ENCODE measurements at places on chromosomes 11 and 22.

- DNase-seq: no peak
- no peak overlapping the region for H3K27ac ChIP-seq
- H3K4me3 ChIP-seq: no peak overlapping the region
- H3K27me3 ChIP-seq: no peaks in the 10 kb centered on the region
Observed at GRCh38 chr22:35661464-35661863, 13.2 kb downstream of the APOL6 start.

DNA sequence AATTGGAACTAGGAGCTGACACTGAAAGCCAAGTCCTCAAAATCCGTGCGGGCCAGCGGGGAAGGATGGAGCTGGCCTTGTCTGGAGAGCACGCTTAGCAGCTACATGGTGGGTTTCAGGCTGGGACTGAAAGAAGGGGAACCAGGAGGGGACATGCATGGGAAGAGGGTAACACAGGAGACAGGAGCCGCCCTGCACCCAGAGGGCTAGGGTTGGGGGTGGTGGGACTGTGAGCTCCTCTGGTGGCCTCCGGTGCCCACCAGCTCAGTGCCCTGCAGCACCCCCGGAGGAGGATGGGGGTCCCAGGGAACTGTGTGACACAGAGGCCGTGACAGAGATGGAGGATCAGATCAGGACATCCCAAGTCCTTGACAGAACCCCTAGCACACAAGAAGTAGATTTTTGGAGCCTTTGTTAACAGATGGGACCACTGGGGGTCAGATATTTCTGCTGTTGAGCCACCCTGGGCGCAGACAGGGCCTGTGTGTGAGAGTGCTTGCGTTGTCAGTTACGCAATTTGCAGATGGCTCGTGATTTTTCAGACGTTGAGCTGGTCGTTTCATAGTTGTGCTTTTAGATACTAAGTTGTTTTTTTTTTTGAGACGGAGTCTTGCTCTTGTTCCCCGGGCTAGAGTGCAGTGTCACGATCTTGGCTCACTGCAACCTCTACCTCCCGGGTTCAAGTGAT is 21.3 kb upstream of the GRAMD4 start:
- H3K27me3 ChIP-seq: no peaks in the 10 kb centered on the region
- no peaks in the 10 kb centered on the region for H3K4me1 ChIP-seq
- H3K36me3 ChIP-seq: no peaks in the 10 kb centered on the region
- DNase-seq: no peak
- H3K4me3 ChIP-seq: no peak overlapping the region

GRCh38 chr11:3106736-3107524 is 49.7 kb upstream of the CARS1 start:
- H3K4me1 ChIP-seq: no peaks in the 10 kb centered on the region
- no peaks in the 10 kb centered on the region for H3K27me3 ChIP-seq
- H3K36me3 ChIP-seq: peaks cover 2% of the 10 kb centered on the region
- no peak overlapping the region for H3K27ac ChIP-seq
- no peak for DNase-seq

GRCh38 chr22:41550952-41551491 is 6.8 kb upstream of the POLR3H start:
- no peak overlapping the region for H3K27ac ChIP-seq
- no peaks in the 10 kb centered on the region for H3K27me3 ChIP-seq
- H3K36me3 ChIP-seq: no peaks in the 10 kb centered on the region
- DNase-seq: no peak
- H3K4me3 ChIP-seq: no peak overlapping the region
- H3K4me1 ChIP-seq: peaks cover 2% of the 10 kb centered on the region

DNA sequence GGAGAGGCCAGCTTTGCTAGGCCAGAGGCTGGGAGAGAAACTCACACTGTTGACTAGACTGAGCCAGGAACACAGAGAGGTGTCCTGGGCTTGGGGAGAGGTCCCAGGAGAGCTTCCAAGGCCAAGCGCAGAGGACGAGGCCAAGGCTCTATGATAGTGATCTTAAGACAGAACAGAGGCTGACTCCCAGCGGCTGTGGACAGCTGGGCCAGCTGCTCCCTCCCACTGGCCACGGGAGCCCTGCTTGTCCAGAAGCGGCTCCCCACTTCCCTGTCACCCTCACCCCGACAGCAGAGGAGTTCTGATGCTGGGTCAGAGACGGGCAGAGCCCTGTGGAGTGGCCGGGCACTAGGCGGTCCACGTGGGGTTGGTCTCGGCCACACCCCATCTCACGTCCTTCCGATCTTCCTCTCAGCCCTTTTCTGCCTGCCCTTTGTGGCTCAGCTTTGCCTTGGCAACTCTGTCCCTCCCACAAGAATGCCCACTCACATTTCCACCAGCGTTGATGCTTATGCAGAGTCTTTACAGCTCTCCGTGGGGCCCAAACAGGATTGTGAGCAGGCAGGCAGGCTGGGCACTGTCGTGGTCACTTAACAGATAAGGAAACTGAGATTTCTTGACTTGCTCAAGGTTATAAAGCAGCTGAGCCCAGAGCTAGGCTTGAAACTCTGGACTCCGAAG is 68.2 kb downstream of the FBXO7 start:
- H3K27me3 ChIP-seq: peaks cover 2% of the 10 kb centered on the region
- H3K27ac ChIP-seq: no peak overlapping the region
- no peaks in the 10 kb centered on the region for H3K4me1 ChIP-seq

- H3K27me3 ChIP-seq: no peaks in the 10 kb centered on the region
- H3K4me1 ChIP-seq: peaks cover 2% of the 10 kb centered on the region
- H3K4me3 ChIP-seq: no peak overlapping the region
- no peak overlapping the region for H3K27ac ChIP-seq
- peaks cover 76% of the 10 kb centered on the region for H3K36me3 ChIP-seq
Observed at GRCh38 chr22:35804421-35804820, 86.7 kb downstream of the APOL5 start.

DNA sequence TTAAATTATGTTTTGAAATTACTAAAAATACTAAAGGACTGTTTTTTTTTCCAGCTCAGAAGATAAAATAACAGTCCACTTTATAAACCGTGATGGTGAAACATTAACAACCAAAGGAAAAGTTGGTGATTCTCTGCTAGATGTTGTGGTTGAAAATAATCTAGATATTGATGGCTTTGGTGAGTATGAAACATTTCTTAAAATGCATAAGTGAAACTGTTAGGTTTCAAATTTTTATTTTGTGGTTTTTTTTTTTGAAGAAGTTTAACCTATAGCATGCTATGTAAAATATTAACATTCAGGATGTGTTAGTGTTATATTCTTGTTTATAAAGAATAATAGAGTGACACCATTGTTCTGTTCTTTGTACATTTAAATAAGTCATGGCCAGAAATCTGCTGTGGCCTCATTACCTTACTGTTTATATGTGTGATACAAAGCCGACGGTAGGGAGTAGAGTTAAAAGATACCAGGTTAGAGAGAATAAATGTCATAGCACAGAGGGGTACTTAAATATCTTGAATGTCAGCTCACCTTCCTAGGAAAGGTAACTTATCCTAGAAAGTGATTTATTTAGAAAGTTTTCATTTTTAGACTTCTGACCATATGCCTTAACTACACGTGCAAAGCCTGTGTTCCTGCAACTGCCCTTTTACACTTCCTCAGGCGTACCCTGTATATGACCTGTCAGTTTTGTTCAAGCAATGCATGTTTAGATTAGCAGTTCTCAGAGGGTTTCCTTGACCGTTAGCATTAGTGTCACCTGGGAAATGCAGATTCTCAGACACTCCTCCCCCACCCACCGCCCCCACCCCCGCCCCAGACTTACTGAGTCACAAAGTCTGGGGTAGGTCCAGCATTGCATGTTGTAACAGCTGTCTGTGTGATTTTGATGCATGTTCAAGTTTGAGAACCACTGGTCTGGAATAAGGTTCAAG is 6.3 kb downstream of the FDX1 start:
- H3K4me3 ChIP-seq: no peak overlapping the region
- H3K36me3 ChIP-seq: peaks cover 41% of the 10 kb centered on the region
- H3K27me3 ChIP-seq: no peaks in the 10 kb centered on the region

- peak overlapping the region; percentile 79 for H3K4me3 ChIP-seq
- peaks cover 16% of the 10 kb centered on the region for H3K36me3 ChIP-seq
- peaks cover 27% of the 10 kb centered on the region for H3K4me1 ChIP-seq
Observed at GRCh38 chr11:12674936-12675696, 895 bp downstream of the TEAD1 start.

DNA sequence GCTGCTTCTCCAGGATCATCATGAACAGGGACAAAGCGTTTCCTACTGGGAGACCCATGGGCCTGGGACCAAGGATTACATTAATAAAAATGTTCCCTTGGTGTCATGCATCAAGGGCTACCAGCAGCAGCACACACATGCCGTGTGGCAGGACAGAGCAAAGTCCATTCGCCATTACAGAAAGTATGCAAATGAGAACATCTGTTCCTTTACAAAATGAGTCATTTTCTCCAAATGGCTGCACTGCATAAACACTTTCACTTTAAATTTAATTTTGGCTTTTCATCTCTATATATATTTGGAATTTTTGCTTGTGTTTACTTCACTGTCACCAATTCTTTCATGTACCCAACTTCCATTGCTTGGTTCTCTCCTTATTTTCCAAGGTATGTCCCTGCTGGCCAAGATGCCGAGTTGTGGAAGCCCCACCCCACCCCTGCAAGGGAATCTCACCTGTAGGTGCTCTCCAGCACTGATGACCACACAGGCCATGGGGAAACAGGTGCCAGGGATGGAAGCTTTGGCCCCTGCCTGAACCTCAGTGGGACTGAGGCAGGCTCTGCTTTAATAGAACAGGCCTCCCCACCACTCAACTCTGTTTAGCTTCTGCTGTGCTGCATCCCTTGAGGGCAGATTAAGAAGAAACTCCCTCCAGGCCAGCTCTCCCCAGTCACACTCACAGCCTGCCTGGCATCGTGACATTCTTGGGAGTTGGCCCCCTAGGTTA is 15.6 kb upstream of the GNAZ start:
- H3K36me3 ChIP-seq: no peaks in the 10 kb centered on the region
- no peak overlapping the region for H3K27ac ChIP-seq
- no peak for DNase-seq
- H3K4me1 ChIP-seq: no peaks in the 10 kb centered on the region
- no peaks in the 10 kb centered on the region for H3K27me3 ChIP-seq

DNA sequence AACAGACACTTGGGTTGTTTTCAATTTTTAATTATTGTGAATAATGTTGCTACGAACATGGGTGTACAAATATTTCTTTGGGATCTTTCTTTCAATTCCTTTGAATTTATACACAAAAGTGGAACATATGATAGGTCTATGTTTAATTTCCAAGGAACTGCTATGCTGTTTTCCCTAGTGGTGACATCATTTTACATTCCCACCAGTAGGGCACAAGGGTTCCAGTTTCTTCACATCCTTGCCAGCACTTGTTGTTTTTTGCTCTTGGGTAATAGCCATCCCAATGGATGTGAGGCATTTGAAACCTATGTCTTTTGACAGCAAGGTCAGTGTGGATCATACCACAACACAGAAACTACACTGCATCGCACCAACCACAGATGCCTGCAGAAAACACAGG is 41.8 kb upstream of the SCN3B start:
- no peaks in the 10 kb centered on the region for H3K36me3 ChIP-seq
- no peaks in the 10 kb centered on the region for H3K4me1 ChIP-seq
- H3K4me3 ChIP-seq: no peak overlapping the region
- no peak overlapping the region for H3K27ac ChIP-seq

- peak overlapping the region; percentile 45 for H3K4me3 ChIP-seq
- no peaks in the 10 kb centered on the region for H3K36me3 ChIP-seq
Observed at GRCh38 chr22:19959587-19960490, 18.2 kb upstream of the TXNRD2 start.

GRCh38 chr11:120192831-120193625 is 17.8 kb upstream of the OAF start:
- no peak overlapping the region for H3K27ac ChIP-seq
- H3K4me3 ChIP-seq: no peak overlapping the region
- no peak for DNase-seq
- H3K4me1 ChIP-seq: peaks cover 17% of the 10 kb centered on the region

DNA sequence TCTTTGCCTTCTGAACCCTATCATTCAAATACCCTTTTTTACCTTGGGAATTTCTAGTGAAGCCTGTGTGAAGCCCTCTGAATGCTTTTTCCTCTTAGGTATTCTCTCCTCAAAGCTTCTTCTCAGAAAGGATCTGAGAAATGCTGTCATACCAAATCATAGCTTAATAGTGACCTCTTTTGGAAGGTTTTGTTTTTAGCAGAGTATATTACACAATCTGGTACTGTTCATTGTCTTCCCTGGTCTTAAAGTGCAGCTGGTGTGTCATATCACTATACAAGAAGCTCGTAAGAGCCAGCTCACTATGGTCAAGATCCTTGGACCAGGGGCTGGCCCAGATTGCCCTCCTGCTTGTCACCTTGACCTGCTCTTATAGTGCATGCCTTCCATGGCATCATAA is 204.4 kb upstream of the ANO5 start:
- no peak overlapping the region for H3K4me3 ChIP-seq
- H3K36me3 ChIP-seq: no peaks in the 10 kb centered on the region
- DNase-seq: no peak

DNA sequence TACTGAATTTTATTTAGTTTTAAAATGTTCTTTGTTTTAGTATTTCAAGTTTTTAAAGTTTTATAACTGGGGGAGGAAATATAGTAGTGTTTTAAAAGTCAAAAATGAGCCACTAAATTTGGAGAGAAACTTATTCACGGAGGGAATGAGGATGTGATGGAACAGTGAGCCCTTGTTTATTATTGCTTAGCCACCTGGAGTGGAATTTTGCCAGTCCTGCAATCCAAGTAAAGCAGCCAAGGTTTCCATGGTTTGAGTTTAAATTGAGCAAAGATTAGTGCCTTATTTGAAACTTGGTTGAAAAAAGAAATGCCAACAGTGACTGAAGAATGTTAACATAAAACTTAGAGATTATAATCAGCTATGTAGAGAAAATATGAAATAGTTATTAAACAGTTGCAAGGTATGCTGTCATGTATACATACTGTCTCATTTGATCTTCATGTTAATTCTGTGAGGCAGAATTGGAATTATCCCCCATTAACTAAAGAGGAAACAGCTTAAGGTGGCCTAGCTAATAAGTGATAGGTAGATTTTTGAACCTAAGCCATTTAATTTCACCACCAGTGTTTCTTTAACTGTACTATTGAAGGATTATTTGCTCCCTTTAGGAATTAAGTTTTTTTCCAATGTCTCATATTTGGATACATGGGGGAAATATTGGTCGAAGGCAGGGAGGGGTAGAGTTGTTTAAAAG is 36.4 kb downstream of the SWAP70 start:
- H3K27ac ChIP-seq: no peak overlapping the region
- no peak overlapping the region for H3K4me3 ChIP-seq
- no peak for DNase-seq
- H3K4me1 ChIP-seq: no peaks in the 10 kb centered on the region

GRCh38 chr11:113166280-113166679 is 148.1 kb upstream of the TTC12 start:
- H3K36me3 ChIP-seq: no peaks in the 10 kb centered on the region
- no peak overlapping the region for H3K4me3 ChIP-seq
- no peaks in the 10 kb centered on the region for H3K27me3 ChIP-seq
- H3K4me1 ChIP-seq: peaks cover 4% of the 10 kb centered on the region

DNA sequence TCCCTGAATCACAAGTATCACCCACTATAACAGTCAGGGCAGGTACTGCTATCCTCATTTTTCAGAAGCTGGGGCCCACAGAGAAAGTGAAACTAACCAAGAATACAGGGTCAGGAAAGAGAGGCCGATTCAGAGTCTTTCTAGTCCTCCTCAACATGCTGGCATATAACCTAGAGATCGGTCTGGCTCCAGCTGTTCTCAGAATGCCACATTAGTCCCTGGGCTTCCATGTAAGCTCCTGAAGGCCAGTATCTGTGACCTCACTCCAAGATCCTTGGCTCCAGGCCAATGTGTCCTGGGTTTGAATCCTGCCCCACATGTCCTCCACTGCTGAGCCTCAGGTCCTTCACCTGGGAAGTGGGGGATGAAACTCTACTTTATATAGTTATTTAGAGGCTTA is 50.4 kb downstream of the TENM4 start:
- no peaks in the 10 kb centered on the region for H3K36me3 ChIP-seq
- no peak overlapping the region for H3K4me3 ChIP-seq
- H3K27me3 ChIP-seq: no peaks in the 10 kb centered on the region
- H3K27ac ChIP-seq: no peak overlapping the region
- no peak for DNase-seq
